ENCODE measurements at places on chromosomes 4 and X. TPM values are rescaled to one million over a fixed set of nuclear protein-coding genes. Genes with fewer than 3 reads are reported as not detected.

PSAPL1 gene
- not detected for total RNA-seq

FGD1 gene
- total RNA-seq = 33.8 TPM

DNA sequence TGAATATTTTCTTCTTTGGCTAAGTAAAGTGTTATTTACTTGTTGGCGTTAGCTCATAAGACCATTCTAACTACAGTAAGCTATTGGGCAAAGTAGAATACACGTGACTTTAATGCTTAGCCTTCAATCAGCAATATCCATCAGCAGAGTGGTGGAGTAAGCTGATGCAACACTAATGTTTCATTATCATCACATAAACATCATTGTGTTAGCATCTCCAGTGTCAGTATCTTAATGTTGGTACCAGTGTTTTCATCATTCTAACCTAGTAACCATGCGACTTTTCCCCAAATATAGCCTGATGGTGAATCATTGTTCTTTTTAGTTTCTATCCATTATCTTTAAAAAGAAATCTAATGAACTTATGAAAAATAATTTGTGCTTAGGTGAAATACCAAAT, 48.5 kb downstream of the APOOL start:
- no peak for DNase-seq

- no peak for DNase-seq
Measured at GRCh38 chr4:38152721-38153386, 192.7 kb downstream of the PTTG2 start.

DNA sequence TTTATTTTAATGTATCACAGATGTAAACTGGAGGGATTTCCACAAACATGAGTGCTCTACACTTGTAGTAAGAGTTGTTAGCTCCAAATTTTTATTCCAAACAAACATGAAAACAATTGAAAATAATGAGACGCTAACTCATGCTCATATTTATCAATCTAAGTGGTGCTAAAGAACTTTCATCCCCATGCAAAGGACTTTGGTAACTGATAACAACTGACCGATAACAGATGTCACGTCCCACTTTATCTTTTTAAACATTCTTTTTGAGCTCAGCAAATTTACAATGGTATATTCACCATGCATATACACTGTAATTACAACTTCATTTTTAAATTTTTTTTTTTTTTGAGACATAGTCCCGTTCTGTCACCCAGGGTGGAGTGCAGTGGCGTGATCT, 15.6 kb upstream of the MAOA start:
- no peak for DNase-seq

- no peak for DNase-seq
Measured at GRCh38 chrX:20394451-20394850, 127.7 kb upstream of the RPS6KA3 start.

DNA sequence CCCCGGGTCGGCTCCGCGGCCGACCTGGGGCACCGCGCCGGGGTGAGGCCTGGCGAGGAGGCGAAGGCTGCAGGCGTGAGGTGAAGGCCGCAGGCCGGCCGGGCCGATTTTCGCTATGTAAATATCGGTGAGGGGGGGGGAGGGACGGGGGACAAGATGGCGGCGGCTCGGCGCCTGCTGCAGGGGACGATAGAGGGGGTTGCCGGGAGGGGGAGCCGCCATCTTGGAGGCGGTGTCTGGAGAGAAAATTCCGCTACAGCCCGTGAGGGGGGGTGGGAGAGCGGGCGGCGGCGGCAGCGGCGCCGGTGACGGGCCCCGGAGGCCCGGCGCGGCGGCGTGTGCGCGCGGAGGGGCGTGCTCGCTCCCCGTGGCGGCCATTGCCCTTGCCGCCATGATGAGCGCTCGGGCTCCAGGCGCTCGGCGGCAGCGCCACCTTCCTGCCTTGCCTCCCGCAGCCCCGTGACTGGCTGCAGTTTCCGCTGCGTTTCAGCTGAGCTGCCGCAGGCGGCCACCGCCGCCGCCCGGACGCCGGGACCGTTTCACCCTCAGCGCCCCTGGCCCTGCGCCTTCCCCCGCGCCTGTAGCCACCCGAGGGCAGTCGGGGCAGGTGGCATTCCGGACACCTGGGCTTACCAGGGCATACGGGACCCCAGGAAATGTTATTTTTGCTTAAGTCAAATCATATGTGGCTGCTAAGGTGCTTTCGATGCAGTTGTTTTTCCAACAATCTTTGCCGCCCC, 692 bp downstream of the ZFX start:
- DNase-seq = peak; percentile 68

DNA sequence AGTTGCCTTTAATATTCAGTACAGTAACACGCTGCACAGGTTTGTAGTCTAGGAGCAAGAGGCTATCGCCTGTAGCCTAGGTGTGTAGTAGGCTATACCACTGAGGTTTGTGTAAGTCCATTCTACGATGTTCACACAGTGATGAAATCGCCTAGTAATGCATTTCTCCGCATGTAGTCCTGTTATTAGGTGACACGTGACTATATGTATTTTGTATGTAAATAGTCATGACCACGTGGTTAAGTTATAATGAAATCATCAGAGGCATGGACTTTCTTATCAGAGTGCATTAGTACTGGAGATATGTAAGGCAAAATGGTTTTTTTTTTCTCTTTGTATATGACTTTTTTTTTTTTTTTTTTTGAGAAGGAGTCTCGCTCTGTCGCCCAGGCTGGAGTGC, 9.9 kb upstream of the ZCCHC4 start:
- DNase-seq = no peak

- no peak for DNase-seq
Measured at GRCh38 chr4:164802301-164802901, 48.5 kb downstream of the SMIM31 start.

- no peak for DNase-seq
Measured at GRCh38 chr4:145285928-145286327, 105.5 kb upstream of the OTUD4 start.

Measured in H1 (cell line).